ENCODE measurements at places on chromosomes 2 and 18.

GRCh38 chr18:74806700-74807416, 209.2 kb downstream of the ZNF407 start:
- DNase-seq: no peak

GRCh38 chr18:36296650-36297416, 680 bp upstream of the FHOD3 start:
- DNase-seq: no peak

GRCh38 chr2:241774419-241775222, 2.0 kb upstream of the GAL3ST2 start:
- DNase-seq: no peak

GRCh38 chr2:235639885-235640284, 146.0 kb downstream of the AGAP1 start:
- no peak for DNase-seq

- DNase-seq: no peak
These were observed 89.2 kb downstream of the NYAP2 start for GRCh38 chr2:225488743-225489142.

GRCh38 chr2:216504376-216504762, 5.7 kb downstream of the RPL37A start:
- no peak for DNase-seq

GRCh38 chr18:33804258-33804657, 226.2 kb downstream of the ASXL3 start:
- no peak for DNase-seq

DNA sequence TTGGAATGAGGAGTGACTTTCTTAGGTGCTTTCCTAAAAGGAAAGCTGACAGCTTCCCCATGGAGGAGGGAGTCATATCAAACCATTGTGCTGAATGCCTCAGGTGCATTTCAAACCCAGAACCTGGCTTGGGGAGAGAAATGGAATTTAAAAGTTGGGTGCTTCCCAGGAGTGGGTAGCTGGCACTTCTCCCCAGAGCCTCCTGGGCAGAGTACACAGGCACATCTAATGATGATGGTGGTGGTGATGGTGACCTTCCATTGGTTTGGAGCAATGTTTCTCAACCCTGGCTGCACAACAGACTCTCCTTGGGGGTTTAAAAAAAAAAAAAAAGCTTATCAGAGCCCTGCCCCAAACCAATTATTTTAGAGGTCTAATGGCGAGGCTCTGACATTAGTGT, 8.3 kb downstream of the FOSL2 start:
- no peak for DNase-seq

- no peak for DNase-seq
These were observed 1783.9 kb downstream of the SUCLG1 start for GRCh38 chr2:82675186-82675585.

DNA sequence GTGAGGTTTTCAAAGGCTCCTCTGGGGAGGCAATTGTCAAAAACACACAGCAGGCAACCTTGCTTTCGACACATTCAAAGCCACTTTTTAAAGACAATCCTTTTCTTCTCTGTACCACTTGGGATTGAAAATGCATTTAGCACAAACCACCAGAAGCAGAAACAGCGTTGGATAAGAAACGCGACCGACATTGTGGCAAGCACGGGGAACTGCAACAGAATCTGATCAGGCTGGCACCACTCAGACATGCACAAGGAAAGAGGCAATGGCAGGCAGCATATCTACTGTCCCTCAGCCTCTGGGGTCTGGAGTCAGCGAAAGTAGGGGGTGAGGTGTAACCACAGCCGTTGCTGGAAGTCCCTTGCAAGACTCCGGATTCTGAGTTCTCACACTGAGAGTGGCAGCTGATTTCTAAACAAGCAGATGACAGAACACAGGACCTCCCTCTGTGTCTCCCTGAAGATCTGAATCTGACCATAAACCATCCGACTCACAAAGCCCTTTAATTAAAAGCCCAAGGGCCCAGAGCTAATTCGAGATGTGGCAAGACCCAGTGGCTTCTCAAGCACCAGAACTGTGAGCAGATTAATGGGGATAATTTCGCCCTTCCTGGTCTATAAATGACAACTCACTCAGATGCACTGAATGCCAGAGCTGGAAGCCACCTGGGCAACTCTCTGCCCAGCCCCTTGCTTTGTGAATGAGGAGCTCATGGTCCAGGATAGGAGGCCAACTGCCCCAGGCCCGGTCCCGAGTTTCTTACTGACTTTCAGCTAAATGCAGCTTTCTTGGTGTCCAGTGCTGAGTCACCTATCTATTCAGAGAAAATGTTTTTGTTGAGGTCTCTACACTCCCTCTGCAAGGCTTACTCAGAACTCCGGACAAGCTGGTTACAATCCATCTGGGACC, 29.6 kb downstream of the CYRIA start:
- DNase-seq: no peak

DNA sequence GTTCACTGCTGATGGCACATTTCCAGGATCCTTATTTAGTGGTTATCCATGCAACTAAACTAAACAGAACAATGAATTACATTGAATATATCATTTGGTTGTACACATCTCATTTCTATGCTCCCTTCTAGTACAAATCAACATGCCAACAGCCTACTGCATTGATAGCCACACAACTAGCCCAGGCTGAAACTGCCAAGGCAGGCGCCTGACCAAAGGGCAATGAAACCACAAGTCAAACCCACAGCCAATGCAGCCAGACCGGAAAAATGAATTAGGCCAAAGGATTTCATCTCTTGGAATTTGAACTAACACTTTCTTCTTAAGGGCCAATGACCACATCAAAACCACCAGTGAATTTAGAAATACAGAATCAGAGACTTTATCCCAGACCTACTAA, 196.4 kb downstream of the NOL4 start:
- no peak for DNase-seq

All from CD4-positive, alpha-beta T cell treated with Interferon alpha-2 for 1 hour (primary cell).